ENCODE measurements at places on chromosomes 13 and 19.

DNA sequence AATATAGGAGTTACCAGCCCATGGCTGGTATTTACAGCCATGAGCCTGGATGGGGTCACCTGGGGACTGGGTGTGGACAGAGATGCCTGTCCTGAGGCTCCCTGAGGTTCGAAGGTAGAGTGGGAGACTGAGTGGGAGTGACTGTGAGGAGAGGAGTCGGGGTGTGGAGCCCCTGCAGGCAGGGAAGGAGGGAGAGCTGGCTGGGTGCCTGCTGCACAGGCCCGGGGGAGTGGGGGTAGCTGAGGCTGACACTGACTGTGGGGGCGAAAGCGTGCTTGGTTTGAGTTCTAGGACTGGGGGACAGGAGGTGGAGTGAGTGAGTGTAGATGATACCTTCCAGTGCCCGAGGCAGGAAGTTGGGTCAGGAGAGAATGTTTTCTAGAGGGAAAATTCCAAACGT lies 7.1 kb downstream of the RAB11B start:
- DNase-seq, result no peak

GRCh38 chr13:49240017-49240416 lies 7.7 kb upstream of the CDADC1 start:
- no peak for DNase-seq

- no peak for DNase-seq
Measured at GRCh38 chr19:55398200-55398925, 9.2 kb downstream of the UBE2S start.

DNA sequence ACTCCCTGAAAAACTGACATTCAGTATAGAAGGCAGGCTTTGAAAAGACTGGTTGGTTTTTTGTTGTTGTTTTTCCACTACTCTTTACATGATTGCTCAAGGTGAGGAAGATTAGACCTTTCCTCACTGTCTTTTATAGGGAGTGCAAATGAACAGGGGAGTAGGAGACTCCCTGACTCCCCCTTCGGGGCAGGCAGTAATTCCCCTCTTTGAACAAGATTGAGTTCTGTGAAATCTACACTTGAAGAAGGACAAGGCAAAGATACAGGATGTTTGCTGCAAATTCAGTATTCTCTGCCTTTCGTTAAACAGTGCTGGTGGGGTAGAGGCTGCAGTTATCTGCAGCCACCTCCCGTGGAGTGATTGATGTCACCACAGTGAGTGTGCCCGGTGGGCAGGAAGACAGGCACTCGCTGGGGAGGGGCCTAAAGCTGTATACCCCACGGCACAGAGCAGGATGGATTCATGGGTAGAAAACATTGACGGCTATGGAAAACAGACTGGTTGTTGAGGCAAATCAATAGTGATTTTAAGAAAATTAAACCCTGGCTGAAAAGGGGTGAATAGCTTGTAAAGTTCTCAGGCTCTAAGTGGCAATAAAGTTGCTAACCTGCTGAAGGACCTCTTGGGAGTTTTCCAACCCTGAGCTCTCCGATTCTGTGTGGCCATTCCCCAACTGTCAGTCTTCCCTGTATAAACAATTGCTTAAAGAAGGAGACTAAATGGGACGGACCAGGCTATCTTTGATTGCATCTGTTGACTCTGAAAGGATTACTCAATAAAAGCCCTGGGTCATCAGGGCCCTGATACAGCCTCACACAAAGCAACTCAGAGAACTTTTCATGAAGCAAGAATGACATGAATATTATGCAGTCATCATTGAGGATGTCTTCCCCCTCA lies 308.3 kb downstream of the TBC1D4 start:
- DNase-seq, result no peak

DNA sequence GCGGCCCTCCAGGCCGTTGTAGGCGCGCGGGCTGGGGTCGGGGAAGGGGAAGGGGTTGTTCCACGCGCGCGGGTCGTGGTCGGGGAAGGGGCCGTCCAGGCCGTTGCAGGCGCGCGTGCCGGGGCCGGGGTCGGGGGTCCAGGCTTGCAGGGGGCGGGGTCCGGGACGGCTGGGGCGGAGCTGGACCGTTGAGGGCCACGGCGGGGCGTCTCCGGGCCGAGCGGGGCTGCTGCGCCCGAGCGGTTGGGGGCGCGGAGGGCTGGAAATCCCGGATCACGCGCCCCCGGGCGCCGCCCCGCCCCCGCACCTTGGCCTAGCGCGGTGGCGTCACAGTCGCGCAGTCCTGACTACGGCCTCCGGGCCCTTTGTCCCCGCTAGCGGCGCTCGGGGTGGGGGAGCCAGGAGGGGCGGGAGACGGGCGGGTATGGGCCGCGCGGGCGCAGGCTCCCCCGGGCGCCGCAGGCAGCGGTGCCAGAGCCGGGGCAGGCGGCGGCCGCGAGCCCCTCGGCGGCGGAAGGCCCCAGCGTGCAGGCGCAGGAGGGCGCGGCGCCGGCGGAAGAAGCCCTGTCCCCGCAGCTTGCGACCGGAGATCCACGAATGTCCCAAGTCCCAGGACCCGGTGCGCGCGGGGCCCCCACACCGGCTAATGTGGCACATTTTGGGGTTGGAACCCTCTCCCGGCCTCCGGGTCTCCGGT lies 665 bp downstream of the GPX4 start:
- peak; percentile 47 for DNase-seq

DNA sequence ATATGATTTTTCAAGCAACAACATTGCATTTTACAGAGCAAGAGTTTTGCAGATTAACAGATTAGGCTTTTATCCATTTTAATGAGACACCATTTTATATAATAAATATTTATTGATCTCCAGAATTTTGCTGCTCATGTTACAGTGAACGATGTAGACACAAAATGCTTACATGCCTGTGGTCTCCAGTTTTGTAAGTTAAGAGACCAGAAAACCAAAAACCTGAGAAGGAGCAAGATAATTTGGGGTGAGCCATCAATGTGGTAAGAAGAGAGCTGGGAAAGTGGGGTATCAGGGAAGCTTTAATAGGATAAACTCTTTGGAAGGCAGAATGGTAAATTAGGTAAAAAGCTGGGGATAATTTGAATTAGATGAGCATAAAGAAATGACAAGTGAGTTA lies 2100.5 kb upstream of the PCDH20 start:
- no peak for DNase-seq

GRCh38 chr13:69213396-69213795 lies 894.2 kb upstream of the ATXN8OS start:
- no peak for DNase-seq

DNA sequence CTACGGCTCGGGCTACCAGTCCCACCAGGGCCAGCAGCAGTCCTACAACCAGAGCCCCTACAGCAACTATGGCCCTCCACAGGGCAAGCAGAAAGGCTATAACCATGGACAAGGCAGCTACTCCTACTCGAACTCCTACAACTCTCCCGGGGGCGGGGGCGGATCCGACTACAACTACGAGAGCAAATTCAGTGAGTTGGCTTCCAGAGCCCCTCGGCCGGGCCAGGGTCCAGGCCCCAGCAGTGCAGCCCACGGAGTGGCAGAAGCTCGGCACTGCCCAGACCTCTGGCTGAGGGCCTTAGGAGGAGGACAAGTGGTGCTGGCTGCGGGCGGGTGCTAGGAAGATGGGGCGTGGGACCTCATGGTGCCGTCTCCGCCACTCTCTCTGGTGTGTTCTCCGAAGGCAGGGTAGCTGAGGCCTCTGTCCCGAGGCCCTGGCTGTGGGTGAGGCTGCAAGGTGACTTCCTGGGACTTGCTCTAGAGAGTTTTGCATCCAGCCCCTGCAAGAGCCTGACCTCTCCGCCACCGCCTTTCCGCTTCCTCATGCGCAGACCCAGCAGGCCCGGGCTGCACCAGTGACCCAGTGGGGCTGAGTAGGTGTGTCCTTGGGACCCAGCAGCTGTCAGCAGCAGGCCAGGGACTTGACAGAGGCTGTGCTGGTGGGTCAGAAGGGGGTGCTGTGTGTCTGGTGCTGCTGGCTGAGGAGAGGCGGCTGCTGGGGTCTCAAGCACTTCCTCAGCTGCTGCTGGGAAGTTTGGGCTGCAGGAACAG lies 13.5 kb upstream of the QTRT1 start:
- DNase-seq, result no peak

- DNase-seq, result no peak
Measured at GRCh38 chr13:82294226-82294625, 1588.0 kb downstream of the SLITRK1 start.

GRCh38 chr13:100298116-100298681 lies 209.3 kb downstream of the PCCA start:
- no peak for DNase-seq

DNA sequence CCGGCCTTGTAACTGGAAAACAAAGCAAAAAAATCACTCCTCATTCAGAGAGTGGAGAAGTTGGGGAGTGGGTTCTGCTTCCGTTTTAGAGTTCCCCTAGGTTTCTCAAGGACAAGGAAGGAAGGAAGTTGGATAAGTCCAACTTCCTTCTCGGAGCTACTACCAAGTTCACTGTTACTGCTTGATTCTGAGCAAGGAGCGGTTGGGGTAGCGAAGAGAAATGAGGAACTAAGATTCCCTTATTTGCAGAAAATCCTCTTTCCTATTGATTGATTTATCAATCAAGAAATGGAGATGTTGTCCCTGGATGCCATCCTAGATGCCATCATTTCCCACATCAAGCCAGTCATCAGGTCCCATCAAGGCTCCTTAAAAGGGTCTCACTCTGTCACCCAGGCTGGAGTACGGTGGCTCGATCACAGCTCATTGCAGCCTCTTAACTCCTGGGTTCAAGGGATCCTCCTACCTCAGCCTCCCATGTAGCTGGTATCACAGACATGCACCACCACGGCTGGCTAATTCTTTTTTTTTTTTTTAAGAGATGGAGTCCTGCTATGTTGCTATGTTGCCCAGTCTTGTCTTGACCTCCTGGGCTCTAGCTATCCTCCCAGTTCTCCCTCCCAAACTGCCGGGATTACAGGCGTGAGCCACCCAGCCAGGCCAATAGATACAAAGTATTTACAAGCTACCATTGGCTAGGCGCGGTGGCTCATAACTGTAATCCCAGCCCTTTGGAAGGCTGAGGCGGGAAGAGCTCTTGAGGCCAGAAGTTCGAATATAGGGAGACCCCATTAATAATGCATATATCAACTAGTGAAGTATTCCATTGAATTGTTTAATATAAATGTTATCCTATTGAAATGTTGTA lies 809 bp upstream of the B9D2 start:
- no peak for DNase-seq

DNA sequence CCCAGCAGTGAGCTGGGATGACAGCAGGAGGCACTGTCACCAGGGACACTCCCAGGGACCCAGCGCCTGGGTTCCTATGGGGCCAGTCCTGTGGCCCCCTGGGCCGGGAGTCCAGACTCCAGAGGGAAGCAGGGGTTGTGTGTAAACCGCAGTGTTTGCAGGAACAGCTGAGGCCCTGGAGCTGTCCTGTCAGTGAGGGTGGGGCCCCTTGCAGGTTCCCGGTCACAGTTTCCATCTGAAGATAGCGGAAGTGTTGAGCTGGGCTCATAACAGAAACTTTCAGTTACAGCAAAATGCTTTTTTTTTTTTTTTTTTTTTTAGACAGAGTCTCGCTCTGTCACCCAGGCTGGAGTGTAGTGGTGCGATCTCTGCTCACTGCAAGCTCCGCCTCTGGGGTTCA lies 17.7 kb upstream of the CSNK1G2 start:
- no peak for DNase-seq

GRCh38 chr19:9189535-9189934 lies 10.8 kb downstream of the OR7D2 start:
- DNase-seq, result no peak

- DNase-seq, result no peak
Measured at GRCh38 chr19:39410831-39411080, 1.7 kb upstream of the PLEKHG2 start.

- DNase-seq, result no peak
Measured at GRCh38 chr19:16561382-16561781, 10.8 kb downstream of the SLC35E1 start.

DNA sequence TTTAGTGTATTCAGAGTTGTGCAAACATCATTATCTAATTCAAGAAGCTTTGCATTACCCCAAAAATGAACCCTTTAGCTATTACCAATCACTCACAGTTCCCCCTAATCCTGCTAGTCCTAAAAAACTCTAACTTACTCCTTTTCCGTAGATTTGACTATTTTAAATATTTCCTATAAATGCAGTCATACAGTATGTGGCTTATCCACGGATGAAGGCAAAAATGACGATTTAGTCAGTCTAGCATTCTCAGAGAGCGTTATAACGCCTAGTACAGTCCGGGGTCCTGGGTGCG lies 587 bp upstream of the ZNF383 start:
- DNase-seq, result no peak

- no peak for DNase-seq
Measured at GRCh38 chr19:48627201-48627864, 8.0 kb downstream of the SPHK2 start.

DNA sequence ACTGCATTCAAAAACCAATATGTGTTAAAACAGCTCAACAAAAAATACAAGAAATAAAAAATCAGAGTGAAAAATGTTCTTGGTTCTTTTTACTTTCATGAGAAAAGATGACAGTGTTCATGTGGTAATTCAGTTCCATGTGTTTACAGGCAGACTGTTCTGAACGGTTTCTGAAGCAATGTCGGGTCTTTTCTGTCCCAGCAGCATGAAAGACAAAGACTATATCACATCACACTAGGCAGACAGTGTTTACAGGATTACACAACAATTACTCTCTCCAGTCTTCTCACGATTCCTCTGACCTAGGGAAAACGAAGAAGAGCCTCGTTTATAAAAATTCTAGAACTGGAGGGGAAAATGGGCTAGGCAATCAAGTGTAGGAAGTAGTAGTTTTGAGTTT lies 83.4 kb downstream of the UBL3 start:
- no peak for DNase-seq

GRCh38 chr13:46296115-46296822 lies 84.5 kb downstream of the LRRC63 start:
- DNase-seq, result no peak

GRCh38 chr13:54744747-54745146 lies 1716.1 kb downstream of the OLFM4 start:
- DNase-seq, result no peak

DNA sequence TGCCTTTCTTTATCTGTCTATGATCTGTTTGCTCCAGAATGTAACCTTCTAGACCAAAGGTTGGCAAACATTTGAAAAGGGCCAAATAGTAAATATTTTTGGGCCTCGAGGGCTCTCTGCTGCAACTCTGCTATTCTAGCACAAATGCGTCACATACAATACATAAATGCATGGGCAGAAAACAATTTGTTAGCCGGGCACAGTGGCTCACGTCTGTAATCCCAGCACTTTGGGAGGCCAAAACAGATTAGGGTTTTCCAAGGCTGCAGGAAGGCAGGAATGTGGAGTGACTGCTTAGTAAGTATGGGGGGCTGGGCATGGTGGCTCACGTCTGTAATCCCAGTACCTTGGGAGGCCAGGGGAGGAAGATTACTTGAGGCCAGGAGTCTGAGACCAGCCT lies 21.9 kb upstream of the EVI5L start:
- DNase-seq, result no peak

GRCh38 chr13:36673352-36673751 lies 468 bp upstream of the SERTM1 start:
- no peak for DNase-seq

DNA sequence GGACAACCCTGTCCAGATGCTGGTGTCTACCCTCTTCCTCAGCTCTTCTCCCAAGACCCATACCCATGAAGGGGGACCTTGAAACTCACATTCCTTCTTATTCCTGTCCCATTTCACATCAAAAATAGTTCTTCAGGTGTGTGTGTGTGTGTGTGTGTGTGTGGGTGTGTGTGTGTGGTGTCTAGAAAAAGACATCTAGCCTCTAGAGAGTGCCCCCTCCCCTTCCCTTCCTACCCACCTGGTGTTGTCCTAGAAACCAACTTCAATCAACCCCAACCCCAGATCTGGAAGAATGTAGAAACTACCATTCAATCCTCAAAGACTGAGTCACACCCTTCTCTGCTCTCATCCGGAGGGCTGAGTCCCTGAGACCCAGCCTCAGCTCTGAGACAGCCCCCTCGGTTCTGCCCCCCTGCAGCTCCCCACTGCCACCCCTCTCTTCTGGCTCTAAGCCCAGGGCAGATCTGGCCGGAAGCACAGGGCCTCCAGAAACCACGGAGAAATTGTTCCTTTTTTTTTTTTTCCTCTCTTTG lies 3.5 kb downstream of the KCNN4 start:
- DNase-seq, result no peak

Data from stimulated activated CD8-positive, alpha-beta memory T cell treated with anti-CD3 and anti-CD28 coated beads, Interleukin-4, amount 100 ng/mL, for 1 hour (primary cell).